ENCODE measurements at places on chromosomes 2 and 18.

DNA sequence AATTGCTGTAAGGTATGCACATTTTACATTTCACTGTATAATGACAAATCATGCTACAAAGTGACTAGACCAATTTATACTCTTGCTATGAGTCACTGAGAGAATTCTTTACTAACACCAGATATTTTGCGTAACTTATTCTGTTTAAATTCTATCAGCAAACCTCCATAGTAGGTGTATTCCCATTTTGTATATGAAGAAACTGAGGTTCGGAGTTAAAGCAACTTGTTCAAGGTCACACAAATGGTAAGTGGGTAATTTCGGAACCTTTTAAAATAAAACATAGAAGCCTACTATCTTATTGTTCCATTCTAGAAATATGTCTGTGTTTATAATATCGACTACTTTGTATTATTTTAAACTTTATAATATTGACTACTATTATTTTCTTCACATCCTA, 15.9 kb upstream of the CPS1 start:
- no peak for DNase-seq

DNA sequence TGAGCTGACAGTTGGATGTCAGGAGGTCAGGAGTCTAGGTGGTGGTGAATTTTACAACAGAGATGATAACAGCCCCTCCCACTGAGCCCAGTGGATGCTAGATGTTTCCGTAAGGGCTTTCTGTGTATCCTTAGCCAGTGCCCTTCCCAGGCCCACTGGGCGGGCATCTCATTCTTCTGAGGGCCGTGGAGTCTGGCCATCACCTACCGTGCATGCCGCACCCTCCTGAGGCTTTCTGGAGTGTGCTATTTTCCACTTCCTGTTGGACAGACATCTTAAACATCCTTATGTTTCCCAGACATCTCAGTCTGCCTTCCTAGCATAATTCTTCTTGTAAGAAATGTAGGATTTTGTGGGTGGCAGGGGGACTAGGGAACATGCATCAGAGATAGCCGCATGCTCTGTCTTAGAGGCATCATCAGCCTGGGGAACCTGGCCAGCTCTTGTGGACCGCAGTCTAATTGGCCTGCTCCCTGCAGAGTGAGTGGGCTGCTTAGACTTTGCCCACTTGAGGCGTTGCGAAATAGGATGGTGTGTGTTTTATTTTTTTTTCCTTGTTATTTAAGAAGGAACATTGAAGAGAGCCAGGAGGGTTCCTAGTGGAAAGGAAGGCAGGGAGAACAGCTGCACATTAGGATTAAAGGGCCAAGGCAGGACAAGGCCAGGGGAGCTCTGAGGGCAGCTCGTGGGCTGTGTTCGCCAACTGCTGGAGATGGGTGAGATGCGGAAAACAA, 135.8 kb downstream of the SH3RF3 start:
- DNase-seq, result no peak

DNA sequence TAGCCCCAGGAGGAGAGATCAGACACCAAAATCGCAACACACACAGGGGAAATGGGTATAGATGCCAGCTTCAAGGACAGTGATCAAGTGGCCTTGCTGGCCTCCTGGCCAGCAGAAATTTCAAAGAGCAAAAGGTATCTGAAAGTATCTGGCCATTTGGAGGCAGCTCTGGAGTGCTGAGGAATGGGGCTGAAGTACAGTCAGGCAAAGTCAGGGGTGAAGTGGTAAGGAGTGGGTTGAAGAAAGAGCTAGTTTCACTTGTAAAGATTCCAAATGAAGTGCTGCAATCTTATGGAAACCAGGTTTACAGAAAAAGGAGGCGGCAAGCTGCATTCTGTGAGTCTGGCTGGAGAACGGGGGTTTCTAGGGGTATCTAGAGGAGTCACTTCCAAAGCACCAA, 19.2 kb upstream of the PCBP1 start:
- DNase-seq, result no peak

DNA sequence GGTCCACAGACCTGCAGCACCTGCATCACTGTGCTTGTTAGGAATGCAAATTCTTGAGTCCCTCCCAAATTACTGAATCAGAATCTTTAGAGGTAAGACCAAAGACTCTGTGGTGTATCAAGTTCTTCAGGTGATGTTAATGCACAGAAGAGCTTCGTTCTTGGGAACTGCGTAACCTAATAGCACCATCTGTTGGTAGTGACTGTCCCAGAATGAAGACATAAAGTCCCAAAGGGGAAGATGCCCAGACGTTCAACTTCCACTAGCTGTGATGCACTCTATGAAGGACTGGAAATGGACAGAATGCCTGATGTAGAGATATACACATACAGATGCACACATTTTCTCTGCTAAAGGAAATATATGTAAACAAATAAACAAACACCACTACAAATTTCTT, 576.0 kb downstream of the LRP1B start:
- DNase-seq, result no peak

DNA sequence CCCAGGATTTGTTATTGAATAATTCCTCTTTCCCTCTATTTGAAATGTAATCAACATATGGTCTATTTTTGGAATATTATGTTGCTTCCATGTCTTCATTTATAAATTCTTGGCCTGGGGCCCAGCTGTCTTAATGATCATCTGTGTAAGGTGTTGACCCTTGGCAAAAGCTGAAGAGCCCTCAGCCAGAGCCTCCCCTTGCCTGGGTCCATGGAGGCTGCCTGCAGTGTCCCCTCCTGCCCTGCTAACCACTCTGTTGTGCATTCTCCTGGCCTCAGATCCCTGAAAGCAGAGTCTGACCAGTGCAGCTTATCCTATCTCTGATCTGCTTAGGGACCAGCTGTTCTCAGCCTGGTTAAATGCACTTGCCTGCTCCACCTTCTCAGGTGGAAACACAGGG, 226.1 kb upstream of the APCDD1 start:
- no peak for DNase-seq

DNA sequence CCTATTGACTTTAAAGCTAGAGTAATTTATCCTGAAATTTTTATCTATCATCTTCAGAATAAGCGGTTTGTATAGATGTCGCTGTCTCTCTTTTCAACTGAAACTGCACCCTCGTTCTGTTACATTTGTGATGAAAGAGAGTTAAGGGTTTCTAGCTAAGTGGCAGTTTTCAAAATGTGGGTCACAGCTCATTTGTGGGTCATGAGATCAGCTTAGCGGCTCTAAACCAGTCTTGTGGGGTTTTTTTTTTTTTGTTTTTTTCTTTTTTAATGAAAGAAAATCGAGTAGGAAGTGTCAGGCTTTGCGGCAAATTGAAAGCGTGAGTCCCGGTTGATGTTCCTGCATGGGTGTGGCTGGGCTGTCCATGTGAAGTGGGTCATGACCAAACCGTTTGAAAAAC, 31.2 kb downstream of the SALL3 start:
- DNase-seq, result no peak

DNA sequence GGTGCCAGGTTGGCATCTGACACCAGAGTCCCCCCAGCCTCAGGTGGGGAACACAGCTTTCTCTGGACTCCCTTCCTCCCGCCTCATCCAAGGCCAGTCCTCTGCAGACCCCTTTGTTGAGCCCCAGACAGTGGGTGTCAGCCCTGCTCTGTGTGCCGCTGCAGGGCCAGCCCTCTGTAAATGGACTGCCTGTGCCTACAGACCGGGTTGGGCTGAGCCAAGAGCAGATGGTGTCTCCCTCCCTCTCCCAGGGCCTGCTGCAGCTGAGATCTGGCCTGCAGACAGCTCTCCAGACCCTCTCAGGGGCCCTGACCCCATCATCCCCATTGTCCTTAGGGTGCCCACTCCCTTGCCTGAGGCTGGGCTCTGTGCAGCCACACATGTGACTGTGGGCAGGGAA, 160.8 kb downstream of the KLHL29 start:
- no peak for DNase-seq

- no peak for DNase-seq
Observed at GRCh38 chr2:11566383-11566782, 32.5 kb downstream of the GREB1 start.

DNA sequence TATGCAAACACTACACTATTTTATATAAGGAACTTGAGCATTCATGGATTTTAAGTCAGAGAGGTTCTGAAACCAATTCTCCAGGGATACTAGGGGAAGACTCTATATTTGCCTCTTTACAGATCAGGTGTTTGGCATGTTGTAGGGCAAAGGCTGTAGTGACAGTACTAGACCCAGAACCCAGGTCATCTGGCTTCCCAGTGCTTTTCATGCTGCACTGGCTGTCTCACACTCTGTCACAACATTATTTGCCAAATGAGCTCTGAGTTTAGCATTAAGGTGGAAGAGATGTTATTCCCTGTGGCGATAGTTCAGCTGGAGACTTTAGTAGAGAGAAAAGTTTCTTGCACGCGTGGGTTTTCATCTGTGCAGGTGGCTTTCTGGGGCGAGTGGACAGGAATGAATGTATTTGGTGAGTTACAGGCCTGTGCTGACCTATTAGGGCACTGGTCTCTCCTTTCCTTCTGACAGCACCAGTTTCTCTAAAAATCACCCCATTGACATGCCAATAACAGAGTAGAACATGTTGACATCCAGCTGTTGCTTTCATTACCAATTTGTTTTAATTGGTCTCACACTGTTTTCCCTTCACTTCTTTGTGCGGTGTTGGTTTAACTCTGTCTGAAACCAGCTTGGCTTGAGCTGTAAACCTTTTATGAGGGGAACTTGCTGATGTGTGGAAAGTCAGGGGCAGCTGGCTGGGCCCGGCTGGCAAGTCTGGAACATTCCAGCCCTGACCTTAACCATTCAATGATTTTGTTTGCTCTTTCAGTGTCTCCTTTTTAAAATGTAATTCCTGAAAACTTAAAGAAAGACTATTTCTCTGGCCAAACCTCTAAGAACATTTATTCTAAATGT, 643.0 kb upstream of the FAM98A start:
- DNase-seq, result peak; percentile 32

Data from kidney epithelial cell (primary cell).